AG08396 (cell line): ENCODE measurements at places on chromosomes 7 and 10.

GRCh38 chr7:141551782-141552181 is 572 bp downstream of the AGK start:
- DNase-seq: no peak

- DNase-seq: no peak
Observed at GRCh38 chr7:55641811-55642210, 69.5 kb upstream of the VOPP1 start.

DNA sequence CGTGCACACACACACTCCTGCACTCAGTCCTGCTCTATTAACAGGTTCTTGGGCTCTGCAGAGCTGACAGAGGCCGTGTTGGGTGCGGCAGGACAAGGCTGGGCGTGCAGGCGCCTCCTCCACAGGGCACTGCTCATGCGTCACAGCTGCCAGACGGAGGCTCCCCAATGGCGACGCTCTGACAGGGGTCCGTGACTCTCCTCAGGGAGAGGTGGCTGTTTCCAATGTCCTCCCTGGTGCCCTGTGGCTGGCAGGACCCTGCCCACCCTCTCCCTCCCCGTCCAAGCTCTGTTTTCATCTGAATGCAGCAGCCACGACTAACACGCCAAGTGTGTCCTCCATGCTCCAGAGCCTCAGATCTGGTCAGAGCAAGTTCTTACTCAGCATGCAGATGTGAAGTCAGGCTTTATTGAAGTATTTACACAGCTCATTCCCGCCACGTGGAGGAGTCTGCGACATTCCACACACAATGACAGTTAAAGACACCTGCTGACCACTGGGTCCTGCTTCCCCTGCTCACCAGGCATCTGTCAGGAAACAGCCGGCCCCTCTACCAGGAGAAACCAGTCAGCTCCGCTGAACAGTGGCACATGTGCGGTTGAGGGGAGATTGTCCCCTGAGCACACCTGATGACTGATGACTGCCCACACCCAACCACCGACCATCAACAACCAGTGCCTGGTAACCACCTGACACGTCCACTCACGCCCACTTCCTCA is 116.7 kb downstream of the VIPR2 start:
- DNase-seq: no peak

DNA sequence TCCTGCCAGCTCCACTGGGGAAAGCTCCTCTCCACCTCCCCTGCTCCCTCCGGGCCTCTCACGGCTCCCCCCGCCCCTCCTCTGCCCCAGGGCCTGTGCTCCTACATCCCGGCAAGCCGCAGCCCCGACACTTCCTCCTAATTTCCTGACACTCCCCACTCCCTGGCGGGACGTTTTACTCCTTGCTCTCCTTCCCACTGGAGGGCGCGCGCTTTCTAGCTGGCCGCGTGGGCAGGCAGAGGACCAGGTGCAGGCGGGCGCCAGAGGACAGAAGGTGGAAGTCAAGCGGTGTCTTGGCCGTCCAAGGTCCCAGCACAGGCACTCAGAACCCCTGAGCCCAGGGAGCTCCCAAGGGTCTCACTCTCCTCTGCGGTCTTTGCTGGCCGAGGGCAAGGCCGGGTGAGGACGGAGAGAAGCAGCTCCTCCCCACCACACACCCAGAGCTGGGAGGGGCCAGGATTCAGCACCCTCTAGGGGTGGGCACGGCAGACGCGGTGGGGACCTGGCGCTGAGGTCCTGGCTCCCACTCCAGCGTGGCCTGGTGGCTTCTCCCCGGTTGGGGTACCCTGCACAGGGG is 19.1 kb downstream of the ADAM8 start:
- DNase-seq: no peak

GRCh38 chr7:156384706-156385105 is 255.9 kb upstream of the RNF32 start:
- no peak for DNase-seq

GRCh38 chr10:69577268-69578232 is 4.3 kb upstream of the NEUROG3 start:
- DNase-seq: no peak

DNA sequence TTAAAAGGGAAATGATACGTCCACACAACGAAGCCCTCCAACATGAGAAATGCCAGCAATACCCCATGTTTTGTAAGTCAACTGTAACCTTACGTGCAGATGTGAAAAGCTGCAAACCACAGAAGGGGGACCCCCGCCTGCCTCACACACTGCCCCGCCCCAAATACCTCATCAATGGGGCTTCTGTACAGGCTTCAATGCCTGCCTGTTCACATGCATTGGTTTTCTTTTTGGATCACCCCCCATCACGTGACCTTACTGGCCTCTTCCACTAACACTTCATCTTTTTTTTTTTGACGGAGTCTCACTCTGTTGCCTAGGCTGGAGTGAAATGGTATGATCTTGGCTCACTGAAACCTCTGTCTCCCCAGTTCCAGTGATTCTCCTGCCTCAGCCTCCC is 224.0 kb downstream of the TNS3 start:
- DNase-seq: no peak

DNA sequence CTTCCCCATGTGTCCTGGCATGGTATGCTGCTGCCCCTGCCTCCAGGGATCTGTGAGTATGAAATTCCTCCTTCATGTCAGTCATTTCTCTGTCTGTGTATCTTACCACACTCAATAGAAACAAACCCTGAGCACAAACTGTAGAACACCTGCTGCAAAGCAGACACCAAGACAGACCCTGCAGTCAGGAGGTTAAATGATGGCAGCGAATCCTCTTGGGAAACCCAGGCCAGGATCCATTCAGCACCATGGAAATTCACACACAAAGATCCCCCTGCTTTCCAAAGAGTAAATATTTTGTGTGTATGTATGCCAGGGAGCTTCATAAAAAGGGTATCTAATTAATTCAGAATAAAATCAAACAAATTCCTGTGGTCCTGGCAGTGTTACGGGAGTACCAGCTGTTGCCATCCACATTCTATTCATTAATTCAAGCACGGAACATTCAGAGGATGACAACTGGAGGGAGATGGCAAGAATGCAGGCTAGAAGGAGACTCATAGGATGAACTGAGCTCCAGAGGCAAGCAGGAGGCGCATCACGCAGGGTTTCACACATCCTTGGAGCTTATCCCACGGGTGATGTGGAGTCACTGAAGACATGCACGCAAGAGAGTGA is 14.8 kb downstream of the ITIH5 start:
- no peak for DNase-seq

GRCh38 chr10:78916227-78916626 is 152.5 kb upstream of the ZMIZ1 start:
- DNase-seq: no peak

DNA sequence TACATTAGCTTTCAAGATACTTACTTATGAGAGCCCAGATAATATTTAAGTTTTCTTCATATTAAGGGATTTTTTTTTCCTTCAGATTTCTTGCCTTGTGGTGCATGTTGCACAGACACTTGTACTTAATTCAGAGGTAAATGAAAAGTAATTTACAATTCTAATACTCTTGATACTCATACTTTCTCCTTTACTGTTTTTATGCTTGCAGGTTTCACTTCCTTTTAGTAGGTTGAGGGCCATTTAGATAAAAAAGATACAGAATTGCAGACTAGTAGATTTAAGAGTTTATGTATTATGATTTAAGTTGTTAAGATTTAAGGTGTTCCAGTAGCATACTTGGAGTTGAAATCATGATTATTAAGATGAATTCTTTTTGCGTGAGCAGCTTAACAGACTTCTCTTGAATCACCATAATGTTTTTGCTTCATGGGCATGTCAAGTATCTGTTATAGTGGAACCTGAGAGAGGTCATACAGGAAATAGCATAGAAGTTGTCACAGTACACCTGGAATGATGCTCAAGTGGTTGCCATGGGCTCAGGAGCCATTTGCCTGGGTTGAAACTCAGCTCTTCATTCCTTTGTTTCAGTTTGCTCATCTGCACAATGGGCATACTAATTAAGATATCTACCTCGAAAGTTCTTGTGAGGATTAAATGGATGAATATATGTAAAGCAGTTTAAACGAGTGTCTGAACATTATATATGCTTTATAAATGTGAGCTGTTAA is 174.8 kb upstream of the PRPS1L1 start:
- DNase-seq: no peak

- DNase-seq: peak; percentile 56
Observed at GRCh38 chr10:608331-609261, 80.9 kb downstream of the DIP2C start.

DNA sequence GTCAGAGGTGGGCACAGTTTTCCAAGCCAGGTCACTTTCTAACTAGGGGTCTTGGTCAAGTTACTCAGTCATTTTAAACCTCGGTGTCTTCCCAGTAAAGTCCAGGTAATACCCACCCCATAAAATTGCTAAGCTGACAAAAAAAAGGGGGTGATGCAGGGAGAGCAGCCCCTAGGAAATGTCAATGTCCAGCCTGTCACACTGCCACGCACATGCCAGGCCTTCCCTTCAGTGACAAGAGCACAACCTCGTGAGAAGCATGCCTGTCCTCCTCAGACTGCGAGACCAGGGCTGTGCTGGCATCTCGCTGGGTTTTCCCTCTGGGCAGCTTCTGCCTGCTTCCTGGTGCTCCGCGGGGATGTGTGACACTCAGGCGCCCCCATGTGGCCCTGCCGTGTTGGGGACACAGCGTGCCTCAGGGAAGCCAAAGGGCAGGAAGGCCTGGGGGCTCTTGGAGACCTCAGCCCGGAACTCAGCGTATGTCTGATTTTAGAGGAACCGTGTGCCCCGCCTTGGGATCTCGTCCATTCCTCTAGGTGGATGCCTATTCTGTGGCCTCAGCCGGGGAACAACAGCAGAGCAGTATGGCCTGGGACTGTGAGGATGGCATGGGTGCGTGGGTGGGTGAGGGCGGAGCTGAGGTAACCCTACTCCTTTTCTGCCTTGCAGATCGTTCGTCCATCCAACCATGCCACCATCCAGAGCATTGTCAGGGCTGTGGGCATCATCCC is 10.2 kb upstream of the GDF2 start:
- peak; percentile 91 for DNase-seq

- DNase-seq: no peak
Observed at GRCh38 chr10:131323880-131324279, 12.4 kb upstream of the TCERG1L start.

- peak; percentile 86 for DNase-seq
Observed at GRCh38 chr7:936386-937054, 18.0 kb downstream of the ADAP1 start.

DNA sequence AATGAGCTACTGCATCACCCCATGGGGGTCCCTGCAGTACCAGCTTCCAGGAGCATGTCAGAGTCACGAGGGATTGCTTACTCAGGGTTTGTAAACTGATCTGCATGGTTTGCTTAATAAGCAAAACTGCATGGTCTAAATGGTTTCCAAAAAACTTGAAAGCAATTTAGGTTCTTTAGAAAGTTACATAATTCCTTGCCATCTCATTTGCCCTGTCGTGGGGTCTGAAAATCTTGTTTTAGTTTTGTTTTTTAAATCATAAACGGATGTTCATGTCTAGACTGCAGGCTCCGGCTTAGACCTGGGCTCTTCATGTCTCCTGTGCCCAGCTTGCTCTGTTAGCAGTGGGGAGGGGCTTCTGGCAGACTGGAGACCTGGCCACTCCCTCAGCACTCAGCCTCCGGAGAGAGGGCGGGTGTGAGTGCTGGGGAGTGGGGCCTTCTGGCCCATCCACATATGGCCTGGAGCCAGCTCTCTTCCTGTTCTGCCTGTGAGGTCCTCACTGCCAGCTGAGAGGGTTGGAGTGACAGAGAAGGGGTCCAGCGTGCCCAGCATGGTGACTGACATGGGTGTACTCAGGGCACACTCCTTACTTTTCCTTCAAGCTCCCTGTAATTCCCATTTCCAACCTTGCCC is 17.5 kb downstream of the PRF1 start:
- DNase-seq: no peak

DNA sequence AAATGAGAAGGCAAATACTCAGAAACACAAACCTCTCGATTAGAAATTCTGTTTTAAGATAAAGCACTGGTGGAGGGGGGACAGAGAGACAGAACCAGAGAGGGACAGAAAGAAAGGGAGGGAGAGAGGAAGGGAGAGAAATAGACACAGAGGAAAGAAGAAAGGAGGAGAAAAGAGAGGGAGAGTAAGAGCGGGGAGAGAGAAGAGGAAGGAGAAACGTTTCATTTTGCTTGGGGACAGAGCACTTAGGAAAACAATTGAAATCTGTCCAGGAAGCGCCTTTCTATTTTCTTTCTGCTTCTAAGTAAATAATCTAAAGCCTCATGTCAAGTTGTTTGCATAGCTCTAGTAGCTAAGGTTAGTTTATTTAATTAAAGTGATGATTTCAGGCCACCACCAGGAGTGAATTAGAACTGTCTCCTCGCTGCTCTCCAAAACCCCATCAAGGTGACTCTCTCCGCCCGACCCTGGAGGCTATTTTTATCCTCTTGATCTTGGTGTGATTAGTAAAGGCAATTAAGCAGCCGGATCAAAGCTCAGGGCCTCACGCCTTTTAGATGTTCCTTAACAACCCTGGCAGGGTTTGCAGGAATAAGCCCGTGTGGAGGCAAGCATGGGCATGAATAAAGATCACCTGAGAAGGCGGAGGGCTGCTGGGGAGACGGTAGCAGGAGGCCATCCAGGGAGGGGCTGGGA is 73.4 kb upstream of the INSIG1 start:
- DNase-seq: no peak

DNA sequence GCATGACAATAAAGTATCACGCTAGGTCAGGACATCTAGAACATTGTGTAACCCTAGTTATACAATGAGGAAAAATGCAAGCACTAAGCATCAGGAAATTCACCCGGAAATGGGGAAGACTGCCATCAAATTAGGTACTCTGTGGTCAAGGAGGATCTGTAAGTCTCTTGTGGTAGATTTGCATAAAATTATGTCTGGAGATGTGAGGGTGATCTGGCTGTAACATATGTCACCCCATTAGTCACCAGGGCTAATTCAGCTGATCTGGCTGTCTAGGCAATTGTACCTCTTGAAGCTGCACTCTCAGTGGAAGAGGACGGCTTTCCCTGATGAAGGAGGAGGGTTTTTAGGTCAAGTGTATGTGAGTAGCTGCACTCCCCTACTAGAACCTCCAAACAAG is 14.8 kb downstream of the AKR1D1 start:
- DNase-seq: no peak

DNA sequence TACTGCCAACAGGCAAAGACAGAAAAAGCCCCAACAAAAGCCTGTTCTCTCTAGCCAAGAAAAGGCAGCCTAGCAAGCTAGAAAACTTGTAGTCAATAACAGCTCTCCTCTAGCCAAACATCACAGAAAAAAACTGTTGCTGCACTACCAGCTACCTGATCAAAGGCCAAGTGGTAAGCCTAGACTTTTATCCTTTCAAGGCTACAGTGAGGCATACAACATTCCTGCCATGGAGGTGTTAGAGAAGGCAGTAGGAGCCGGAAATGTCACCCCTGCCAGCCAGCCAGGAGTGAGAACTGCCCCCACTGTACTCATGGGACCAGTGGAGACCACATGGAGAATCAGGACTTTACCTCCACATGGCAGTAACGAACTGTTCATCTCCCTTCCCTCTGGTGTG is 31.2 kb downstream of the CCDC126 start:
- no peak for DNase-seq

- peak; percentile 74 for DNase-seq
Observed at GRCh38 chr10:76303682-76304316, 872.4 kb downstream of the LRMDA start.

- no peak for DNase-seq
Observed at GRCh38 chr7:35553519-35553918, 141.4 kb downstream of the HERPUD2 start.

GRCh38 chr10:74923556-74923955 is 97.2 kb downstream of the KAT6B start:
- DNase-seq: no peak
